ENCODE measurements at places on chromosomes 6 and 20.
A peak's percentile ranks its signal among the peaks of the same experiment; 100 is the strongest.

DNA sequence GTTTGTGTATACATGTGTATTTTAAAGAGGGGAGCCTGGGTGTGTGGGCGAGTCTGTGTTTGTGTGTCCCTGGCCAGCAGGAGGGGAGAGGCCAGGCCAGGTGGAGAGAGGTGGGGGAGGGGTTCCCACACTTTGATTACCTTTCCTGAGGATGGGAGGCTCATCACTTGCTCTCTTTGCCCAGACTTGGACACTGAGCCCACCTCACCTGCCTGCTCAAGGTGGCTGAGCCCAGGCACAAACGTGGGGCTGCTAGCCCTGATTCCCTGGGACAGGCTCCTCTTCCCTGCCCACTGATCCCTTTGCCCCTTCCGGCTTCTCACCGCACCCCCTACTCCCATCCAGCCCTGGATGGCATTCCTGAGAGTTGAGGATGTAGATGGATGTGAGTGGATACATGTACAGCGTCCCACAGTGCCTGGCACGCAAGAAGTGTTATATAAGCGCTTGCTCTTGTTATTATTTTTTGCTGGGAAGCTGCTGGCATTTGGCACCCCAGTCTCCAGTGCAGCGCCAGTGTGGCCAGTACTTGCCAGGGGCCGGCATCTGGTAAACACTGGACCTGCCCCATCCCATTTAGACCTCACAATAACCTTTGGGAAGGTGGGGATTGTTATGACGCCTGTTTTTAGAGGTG, 2.7 kb downstream of the CEBPB start:
- no peak for DNase-seq

DNA sequence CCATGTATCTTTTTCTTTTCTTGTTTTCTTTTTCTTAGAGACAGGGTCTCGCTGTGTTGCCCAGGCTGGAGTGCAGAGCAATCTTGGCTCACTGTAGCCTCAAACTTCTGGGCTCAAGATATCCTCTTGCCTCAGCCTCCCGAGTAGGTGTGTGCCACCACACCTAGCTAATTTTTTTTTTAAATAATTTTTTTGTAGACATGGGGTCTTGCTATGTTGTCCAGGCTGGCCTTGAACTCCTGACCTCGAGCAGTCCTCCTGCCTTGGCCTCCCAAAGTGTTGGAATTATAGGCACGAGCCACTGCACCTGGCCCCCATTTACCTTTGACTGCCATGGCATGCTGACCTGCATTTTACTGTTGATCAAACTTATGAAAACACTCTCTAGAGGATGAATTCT, 198.6 kb downstream of the SOX4 start:
- DNase-seq = no peak

DNA sequence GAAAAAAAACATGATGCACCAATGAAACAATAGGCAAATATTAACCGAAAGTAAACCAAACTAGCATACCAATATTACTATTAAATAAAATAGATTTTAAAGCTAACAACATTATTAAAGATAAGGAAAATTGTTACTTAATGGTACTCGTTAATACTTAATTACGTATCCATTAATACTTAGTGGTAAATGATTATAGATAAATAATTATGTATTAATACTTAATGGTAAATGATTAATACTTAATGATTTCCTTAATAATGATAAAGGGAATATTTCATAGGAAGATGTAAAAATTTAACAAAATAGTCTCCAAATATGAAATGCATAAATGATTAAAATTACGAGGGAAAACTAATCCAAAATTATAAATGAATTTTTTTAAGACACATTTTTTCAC, 278.9 kb downstream of the PHACTR1 start:
- no peak for DNase-seq

GRCh38 chr6:77568570-77568969, 84.3 kb upstream of the MEI4 start:
- DNase-seq = no peak

DNA sequence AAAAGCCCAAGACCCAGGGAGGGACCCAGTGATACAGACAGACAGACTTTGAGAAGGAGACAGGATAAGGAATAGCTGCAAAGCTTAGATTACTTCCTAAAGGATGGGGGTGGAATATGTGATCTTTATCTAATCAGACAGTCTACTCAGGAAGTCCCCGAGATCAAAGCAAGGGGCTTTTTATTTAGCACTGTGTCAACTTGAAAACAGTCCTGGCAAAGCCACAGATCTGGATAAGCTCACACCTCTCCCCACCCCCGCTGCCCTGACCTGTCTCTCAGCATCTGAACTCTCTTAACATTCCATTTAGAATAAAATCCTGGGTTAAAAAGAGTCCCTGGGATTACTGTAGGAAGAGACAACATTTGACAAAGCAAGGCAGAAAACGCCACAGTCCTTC, 101.5 kb downstream of the ISM1 start:
- DNase-seq = no peak

DNA sequence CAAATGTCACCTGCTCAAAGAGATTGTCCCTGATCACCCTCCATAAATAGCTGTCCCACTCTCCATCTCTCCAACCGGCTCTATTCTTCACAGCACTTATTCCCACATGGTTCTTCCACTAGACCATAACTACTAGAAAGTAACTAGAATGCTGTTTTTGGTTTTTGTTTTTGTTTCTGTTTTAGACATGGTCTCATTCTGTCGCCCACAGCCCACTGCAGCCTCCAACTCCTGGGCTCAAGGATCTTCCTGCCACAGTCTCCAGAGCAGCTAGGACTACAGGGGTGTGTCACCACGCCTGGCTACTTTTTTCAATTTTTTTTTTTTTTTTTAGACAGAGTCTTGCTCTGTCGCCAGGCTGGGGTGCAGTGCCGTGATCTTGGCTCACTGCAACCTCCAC, 12.2 kb downstream of the MMP24 start:
- DNase-seq = no peak

DNA sequence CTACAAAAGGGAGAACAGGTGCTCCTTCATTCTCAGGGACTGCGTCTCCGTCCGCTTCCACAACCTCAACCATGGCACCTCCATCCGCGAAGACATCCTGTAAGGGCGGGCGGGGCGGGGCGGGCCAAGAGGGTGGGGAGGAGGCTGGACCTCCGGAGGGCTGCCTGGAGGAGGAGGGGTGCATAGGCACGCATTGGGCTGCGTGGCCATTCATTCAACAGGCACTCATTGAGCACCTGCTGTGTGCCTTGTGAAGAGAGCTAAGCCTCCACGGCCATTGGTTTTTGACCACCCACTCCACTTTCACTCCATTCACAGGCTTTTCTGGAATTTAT, 435 bp downstream of the ZSWIM3 start:
- peak; percentile 46 for DNase-seq

Data from activated naive CD4-positive, alpha-beta T cell (primary cell).